ENCODE measurements at places on chromosomes 2 and 18.

DNA sequence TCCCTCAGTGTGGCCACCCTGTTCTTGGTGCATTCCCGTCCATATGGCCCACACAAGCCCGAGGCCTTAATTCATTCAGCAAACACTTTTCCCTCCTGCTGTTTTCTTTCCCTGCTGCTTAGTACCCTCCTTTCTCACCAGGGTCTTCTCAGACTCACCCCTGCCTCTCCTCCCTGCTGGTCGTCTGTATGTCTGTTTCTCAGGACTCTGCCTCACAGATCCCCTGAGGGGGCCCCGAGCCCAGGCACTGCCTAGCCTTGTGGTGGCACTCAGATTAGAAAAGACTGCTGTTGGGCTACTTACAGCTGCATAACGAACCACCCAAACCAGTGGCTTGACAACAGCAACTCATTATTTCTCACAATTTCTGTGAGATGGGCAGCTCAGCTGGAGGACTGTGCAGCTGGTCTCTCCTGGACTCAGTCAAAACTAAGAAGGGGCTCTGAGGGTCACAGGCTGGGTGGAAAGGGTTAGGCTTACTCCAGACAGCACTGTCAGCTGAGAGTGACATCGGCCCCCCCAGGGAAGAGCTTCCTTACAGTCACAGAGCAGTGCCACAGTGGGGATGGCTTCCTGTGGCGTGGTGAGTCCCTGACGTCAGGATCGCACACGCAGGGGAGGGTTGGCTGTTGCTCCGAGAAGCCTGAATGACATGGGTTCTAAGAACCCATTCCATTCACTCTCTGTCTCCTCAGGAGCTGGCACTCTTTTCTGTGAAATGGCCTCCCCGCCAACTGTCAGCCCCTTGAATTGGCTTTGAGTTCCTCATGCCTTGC lies 139.0 kb downstream of the UXS1 start:
- DNase-seq = no peak

DNA sequence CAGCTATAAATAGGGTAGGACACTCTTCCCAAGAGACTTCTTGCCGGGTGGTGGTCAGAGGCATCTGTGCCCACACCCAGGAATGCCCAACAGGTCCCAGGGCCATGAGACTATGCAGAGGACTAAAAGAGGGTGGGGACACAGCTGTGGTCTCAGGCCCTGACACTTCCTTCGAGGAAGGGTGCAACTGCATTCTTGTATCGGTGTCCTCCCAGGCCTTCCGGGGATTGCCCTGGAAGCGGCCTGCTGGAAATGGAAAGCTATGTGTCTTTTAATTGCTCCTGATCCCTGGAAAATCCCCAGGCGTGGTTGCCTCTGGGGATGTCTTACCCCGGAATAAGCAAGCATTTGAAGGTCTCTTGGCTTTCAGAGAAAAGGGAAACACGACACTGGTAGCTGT lies 176.7 kb downstream of the SOX11 start:
- DNase-seq = no peak

DNA sequence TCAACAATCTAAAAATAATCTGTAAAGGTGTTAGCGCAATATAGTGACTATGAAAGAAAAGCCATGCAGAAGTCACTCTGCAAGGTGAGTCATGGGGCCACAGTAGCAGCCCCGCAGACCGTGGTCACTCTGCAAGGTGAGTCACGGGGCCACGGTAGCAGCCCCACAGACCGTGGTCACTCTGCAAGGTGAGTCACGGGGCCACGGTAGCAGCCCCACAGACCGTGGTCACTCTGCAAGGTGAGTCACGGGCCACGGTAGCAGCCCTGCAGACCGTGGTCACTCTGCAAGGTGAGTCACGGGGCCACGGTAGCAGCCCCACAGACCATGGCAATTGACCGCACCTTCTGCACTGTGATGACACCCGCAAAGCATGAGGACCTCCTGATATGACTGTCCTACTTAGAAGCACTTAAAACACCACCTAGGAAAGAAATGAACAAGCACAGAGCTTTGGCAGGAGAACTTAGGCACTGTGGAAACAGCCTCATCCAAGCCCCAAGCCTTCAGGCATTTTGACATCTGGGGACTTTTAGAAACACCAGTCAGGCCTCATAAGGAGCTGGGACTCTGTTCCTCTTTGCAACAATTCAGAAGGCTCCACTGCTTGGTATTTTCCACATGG lies 70.1 kb downstream of the LDLRAD4 start:
- DNase-seq = no peak

DNA sequence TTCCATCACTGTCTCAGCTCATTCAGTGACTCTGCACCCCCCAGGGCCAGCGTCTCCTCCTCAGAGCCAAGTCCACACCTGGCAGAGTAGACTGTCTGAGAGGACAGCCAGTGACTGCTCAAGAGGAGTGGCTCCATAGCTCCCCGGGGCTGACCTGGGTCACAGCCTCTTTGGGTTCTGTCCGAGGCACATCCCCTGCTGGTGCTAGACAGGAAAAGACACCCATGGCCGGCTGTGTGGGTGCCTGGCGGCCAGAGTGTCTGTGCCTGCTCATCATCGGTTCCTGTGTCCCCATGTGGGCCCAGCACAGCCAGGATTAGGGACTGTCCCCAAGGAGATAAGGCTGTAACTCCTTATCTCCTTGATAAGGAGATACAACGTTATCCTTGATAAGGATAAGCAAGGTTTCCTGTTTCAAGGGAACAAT lies 3.5 kb upstream of the CROCC2 start:
- no peak for DNase-seq

DNA sequence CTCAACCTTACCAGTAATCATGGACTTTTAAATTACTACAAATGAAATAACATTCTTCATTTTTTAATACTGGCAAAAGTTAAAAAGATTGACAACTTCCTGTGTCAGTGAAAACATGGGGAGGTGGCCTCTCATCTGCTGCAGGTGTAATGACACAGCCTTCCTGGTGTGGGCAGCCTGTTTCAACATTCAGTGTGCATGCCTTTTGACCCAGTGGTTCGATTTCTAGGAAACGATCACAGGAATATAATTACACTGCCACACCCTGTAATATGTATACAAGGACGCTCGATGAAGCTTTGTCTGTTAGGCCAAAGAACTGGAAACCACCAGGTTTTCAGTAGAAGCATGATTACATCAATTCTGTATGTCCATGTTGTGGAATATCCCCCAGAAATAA lies 68.7 kb downstream of the MTHFD2 start:
- DNase-seq = no peak

GRCh38 chr2:9697909-9698308 lies 67.1 kb upstream of the YWHAQ start:
- no peak for DNase-seq

DNA sequence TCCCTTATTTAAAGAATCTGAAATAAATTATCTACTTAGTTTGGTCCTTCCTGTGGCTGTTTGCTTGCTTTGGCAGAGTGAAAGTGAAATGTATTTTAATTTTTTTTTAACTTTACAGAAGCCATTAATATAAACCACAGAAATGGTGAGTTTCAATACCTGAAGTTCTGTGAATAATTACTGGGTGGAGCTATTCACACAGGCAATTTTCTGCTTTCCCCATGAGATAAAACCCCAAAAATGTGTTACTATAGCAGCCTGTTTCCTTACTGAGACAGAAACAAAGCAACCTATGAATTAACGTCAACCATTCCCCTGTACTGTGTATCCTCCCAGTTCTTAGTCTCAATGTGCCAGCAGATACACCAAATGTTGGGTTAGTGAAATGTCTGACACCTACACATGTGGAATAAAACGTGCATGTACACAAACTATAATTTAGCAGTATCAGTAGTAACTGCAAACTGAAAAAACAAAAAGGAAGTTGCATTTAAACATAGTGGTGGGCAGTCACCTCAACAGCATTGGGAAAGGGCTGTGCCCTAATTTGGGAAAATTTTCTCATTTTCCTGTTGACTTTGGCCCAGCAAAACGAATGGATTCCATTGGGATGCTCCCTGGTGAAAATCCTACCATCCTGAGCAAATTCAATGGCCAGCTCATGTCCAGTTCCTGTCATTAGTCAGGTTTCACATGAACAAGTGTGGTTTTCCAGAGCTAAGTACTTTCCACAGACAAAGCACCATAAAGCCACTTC lies 73.1 kb upstream of the RMDN2 start:
- no peak for DNase-seq

DNA sequence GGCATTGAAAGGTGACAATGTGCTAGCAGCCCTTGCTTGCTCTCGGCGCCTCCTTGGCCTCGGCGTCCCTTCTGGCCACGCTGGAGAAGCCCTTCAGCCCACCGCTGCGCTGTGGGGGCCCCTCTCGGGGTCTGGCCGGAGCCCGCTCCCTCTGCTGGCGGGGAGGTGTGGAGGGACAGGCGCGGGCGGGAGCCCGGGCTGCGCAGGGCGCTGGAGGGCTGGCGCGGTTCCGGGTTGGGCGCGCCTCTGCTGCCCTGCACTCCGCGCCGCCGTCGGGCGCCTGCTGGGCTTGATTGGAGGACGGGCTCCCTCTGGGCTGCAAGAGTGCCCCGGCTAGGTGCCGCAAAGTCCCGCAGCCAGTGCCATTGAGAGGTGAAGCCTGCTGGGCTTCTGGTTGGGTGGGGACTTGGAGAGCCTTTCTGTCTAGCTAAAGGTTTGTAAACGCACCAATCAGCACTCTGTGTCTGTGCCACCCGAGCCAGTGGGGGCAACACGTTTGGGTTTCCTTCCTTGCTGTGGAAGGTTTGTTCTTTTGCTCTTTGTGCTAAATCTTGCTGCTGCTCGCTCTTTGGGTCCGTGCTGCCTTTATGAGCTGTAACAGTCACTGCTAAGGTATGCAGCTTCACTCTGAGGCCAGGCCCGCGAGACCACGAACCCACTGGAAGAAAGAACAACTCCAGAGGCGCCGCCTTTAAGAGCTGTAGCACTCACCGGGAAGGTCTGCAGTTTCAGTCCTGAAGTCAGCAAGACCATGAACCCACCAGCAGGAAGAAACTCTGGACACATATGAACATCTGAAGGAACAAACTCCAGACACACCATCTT lies 14.8 kb upstream of the IMP4 start:
- DNase-seq = no peak

DNA sequence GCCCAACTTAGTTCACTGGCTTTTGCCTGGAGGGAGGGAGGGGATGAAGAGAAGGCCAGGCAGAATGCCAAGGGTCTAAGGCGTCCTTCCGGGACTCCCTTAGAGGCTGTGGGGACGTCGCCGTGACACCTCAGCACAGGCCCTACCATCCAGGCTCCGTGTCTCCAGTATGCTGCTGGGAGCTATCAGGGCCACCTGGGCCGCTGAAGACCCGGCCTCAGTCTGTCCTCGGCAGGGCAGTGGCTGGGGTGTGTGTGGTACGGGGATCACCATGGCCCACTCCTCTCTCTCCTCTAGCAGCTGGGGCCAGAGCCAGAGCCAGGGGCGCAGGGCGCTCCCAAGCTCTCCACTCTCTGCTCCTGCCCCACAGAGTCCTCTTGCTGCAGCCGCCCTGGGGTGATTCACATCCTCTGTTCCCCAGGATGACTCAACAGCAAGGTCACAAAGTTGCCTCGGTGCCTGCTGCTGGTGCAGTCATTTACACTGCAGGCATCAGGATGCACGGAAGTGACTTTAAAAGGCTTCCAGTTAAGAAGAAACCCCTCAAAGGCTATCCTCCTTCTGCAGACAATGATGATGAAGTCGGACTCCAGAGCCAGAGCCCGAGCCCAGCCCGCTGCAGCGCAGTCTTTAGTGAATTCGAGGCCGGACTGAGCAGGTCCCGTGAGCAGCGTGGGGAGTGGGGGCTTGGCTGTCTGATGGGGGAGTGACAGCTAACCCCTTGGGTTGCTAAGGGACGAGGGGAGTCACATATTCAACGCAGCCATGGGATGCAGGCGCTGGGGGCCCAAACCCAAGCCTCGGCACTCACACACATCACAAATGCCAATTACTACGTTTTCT lies 31.9 kb downstream of the SNORC start:
- no peak for DNase-seq

- DNase-seq = no peak
These were observed 63.8 kb downstream of the PDE11A start for GRCh38 chr2:178008636-178009289.

DNA sequence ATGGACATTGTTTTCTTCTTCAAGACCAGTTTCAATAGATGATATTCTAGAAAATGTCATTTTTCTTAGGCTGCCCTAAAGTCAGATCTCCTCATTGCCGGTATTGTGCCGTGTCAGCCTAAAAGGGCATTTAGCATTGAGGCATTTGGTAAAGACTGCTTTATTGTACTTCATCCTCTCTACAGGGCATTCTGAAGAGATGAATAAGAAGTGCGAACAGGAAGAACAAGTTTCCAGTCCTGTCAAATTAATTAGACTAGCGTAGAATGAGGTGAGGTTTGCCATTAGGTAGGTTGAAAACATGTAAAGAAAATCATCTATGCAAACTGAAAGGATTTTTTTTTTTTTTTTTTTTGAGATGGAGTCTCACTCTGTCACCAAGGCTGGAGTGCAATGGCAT lies 60.6 kb downstream of the ETAA1 start:
- no peak for DNase-seq

DNA sequence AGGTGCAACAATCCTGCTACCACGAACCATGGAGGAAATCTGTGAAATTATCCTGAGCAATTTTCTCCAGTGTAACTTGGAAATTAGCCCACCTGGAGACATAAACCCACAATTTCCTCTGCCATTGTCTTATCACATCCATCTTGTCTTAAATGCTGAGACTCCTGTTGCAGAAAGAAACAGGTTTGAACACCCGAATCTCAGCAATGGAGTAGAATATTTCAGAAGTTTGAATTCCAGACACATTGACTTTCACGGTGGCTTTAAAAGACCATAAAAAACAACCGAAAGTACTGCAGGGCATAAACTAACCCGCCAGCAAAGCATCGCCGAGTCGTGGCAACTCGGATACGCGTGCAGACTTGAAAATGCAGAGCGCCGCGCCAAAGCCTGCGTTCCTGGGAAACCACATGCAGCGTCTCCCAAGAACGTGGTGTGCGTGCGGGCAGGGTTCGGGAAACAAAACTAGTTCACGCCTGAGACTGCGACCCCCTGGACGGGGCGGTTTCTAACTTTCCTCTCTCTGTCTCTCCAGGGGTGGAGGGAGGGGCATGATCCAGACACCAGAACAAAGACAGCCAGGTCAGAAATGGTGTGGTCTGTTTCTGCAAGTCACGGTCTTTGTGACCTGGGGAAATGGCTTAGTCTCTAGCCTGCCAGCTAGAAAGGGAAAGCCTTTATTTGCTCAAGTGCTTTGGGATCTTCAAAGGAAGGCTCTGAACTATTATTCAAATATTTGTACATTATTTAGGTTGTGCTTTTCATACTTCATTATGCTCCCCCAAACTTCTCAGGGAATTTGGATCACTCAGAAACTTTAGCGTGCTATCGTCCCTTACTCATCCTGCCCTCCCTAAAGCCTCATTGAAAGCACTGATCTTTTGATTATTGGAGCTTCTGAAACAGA lies 26.9 kb upstream of the KCTD1 start:
- DNase-seq = peak; percentile 20

All from globus pallidus (tissue), 1 donor.